ENCODE measurements at places on chromosomes 3 and 15. TPM values are rescaled to one million over a fixed set of nuclear protein-coding genes. Genes with fewer than 3 reads are reported as not detected.

DNA sequence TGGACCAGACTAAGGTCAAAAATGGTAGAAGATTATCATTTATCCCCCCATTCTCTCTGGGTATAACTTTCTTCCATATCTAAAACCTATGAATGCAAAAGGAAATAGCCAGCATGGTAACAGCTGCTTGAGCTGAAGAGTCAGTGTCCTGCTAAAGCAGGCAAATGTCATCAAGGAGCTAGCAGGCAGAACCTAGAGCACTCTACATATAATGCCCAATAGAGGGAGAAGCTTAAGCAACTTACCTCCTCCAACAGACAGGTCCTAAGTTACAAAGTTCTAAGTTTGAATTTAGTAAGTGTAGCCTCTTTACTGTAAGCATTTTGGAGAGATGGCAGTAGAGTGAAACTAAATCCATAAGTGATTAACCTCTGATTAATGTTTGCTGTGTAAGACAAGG lies 7.7 kb downstream of the RAF1 start:
- no peak overlapping the region for H3K4me3 ChIP-seq
- peaks cover 29% of the 10 kb centered on the region for H3K4me1 ChIP-seq
- no peaks in the 10 kb centered on the region for H3K36me3 ChIP-seq
- H3K27ac ChIP-seq = no peak overlapping the region

DNA sequence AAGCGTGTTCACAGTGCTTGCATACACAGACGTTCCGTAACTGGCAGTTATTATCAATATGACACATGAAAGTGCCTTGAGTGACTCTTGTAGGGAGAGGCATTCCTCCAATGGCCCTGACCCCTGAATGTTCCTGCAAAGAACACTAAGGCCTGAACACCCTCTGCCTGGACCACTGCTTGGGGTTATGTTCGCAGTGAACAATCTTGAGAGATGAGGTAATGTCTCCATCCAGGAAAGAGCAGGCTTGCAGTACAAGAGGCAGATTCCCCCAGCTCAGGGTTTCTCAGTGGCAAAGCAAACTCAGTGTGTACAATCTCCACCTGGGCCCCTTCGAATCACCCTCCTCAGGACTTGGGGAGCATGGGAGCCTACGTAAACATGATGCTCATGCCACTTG lies 324.6 kb downstream of the MAGI1 start:
- H3K4me3 ChIP-seq = no peak overlapping the region
- no peak overlapping the region for H3K27ac ChIP-seq
- DNase-seq = no peak
- no peaks in the 10 kb centered on the region for H3K4me1 ChIP-seq
- no peaks in the 10 kb centered on the region for H3K27me3 ChIP-seq

The CSPG5 gene
- total RNA-seq = not detected

DNA sequence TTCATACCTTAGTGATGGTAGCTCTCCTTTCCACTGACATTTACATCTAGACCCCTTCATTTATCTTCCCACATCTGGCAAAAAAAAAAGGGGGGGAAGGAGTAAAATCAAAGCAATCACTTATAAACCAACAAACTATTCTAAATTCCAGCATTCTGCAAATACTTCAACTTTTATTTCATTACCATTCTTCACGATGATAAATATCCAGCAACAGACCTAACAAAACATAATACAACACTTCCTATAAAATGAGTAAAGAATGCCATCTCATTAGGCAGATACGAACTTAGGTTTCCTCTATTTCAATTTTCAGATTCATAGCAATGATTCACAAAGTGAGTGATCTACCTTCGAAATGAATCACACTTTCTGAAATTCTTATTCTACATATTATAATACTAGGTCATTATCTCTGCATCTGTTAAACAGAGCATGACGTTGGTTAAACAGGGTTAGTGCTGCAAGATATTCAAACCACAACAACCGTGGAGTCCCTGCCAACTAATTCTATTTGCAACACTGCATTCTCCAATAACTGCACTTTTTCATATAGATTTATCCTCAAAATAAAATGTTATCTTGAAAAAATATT lies at the start of gene LRRFIP2:
Gene LRRFIP2 (minus strand): TSS at position 51 of the 595 bp plus-strand sequence. CDS start 25,599 bp downstream, outside the sequence.
- peak within 1 kb of the TSS; percentile 87 for H3K4me3 ChIP-seq
- no peaks in the 10 kb centered on the region for H3K36me3 ChIP-seq
- H3K27me3 ChIP-seq = no peaks in the 10 kb centered on the region
- no peak for DNase-seq
- no peaks in the 10 kb centered on the region for H3K4me1 ChIP-seq

The ZNF860 gene
- total RNA-seq = not detected

The MYL3 gene
- total RNA-seq = not detected

DNA sequence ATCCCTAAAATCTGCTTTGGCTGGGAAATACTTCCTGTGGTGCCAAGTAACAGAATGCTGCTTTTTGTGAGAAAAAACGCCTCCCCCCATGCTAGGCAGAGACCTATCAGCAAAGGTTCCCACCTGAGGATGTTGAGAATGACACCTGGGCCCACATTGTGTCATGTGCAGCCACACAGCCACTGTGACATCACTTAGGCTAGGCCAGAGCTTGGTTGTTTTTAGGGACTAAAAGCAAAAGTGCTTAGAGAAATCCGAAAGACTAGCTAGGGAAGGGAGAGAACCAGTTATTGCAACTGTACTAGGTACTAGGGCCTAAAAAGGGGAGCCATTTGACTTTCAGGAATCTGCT lies 6.2 kb downstream of the ZDHHC3 start:
- peaks cover 39% of the 10 kb centered on the region for H3K4me1 ChIP-seq
- H3K4me3 ChIP-seq = peak overlapping the region; percentile 17
- H3K36me3 ChIP-seq = no peaks in the 10 kb centered on the region
- no peak for DNase-seq
- peak overlapping the region; percentile 30 for H3K27ac ChIP-seq

The COLQ gene
- total RNA-seq = 3.1 TPM

DNA sequence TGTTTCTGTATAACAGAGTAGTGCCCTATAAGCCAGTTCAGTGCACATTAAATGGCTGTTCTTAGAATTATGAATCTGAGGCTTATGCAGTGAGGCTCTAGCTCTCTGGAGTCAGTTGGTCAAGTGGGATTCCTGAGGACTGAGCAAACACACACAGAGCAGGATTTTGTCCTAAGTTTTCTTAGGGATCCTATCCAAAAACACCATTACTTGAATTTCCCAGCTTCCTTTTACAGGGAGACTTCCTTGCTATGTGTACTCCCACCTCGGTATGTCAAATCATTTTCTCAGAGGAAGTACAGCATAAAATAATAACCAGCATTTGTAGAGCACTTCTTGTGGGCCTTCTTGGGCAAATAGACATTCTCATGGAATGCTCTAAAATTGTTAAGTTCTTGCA lies 63.1 kb upstream of the GOLGA6B start:
- H3K27ac ChIP-seq = no peak overlapping the region
- no peaks in the 10 kb centered on the region for H3K36me3 ChIP-seq
- no peak for DNase-seq
- no peak overlapping the region for H3K4me3 ChIP-seq
- no peaks in the 10 kb centered on the region for H3K4me1 ChIP-seq
- no peaks in the 10 kb centered on the region for H3K27me3 ChIP-seq

DNA sequence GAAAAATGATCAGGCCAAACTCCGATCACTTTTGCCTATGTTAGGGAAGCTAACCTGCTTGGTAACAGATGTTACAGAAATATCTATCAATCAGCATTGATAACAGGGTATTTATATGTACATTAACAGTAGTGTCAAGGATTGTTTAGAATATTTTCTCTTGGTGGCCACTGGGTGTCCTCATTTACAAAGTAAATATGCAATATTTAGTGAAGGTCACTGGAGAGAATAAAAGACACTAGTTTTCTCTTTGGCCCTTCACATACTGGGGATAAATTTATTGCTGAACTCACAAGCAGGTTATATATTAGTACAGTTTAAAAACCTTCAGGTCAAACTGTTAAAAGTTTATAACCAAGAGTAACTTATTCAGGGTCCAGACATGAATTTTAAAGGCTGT lies 69.0 kb downstream of the TIGIT start:
- no peaks in the 10 kb centered on the region for H3K4me1 ChIP-seq
- no peak overlapping the region for H3K4me3 ChIP-seq
- no peak for DNase-seq
- no peaks in the 10 kb centered on the region for H3K27me3 ChIP-seq
- H3K36me3 ChIP-seq = no peaks in the 10 kb centered on the region

- H3K4me3 ChIP-seq = no peak overlapping the region
- H3K36me3 ChIP-seq = no peaks in the 10 kb centered on the region
- no peak for DNase-seq
Observed at GRCh38 chr3:117499189-117499870, 789.8 kb downstream of the TUSC7 start.

DNA sequence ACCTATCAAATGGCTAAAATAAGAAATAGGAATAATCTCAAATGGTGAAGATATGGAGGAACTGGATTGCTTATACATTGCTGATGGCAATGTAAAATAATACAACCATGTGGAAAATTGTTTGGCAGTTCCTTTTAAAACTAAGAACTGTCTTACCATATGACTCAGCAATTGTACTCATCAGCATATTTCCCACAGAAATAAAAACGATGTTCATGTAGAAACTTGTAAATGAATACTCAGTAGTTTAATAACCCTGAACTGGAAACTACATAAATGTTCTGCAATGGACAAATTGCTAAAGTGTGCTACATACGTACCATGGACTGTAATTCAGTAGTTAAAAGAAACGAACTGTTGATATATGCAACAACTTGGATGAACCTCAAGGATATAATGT lies 253.9 kb upstream of the RBMS3 start:
- no peak for DNase-seq
- no peaks in the 10 kb centered on the region for H3K27me3 ChIP-seq
- no peak overlapping the region for H3K4me3 ChIP-seq
- H3K4me1 ChIP-seq = no peaks in the 10 kb centered on the region
- H3K27ac ChIP-seq = no peak overlapping the region

- H3K27me3 ChIP-seq = no peaks in the 10 kb centered on the region
- H3K36me3 ChIP-seq = no peaks in the 10 kb centered on the region
- H3K4me1 ChIP-seq = peaks cover 16% of the 10 kb centered on the region
Observed at GRCh38 chr3:5023777-5024346, 44.6 kb downstream of the BHLHE40 start.

- H3K36me3 ChIP-seq = no peaks in the 10 kb centered on the region
- H3K27me3 ChIP-seq = no peaks in the 10 kb centered on the region
- no peak overlapping the region for H3K27ac ChIP-seq
- DNase-seq = no peak
Observed at GRCh38 chr3:80870476-80871041, 890.9 kb downstream of the GBE1 start.

The SLC9C1 gene
- total RNA-seq = not detected

The CPEB1 gene
- 0.24 TPM for total RNA-seq

The LMAN1L gene
- total RNA-seq = 2.5 TPM

DNA sequence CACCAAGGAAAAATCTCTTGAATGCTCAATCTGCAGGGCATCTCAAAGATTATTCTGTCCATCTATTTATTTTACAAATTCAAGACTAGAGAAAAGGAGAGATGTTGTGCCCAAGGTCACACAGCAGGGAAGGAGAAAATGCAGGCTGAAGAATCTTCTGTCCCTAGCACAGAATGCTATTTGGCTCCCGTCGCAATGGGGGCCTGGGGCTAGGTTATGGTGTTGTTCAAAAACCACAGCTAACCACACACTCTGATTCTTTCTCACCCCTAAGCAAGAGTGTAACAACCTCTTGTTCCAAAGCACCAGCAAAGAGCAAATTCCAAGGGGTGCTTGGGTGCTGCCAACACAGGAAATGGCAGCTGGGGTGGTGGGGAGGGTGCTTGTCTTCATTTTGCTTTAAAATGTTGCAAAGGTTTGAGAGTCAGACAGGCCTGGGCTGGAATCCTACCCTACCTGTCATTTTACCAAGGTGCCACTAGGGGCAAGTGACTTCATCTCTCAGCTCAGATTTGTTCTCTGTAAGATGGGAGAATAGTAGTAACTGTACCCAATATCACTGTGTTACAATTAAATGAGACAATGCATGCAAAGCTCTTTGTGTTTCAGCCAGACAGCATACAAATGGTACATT lies 112.5 kb downstream of the ADAMTS9 start:
- no peak overlapping the region for H3K4me3 ChIP-seq
- no peaks in the 10 kb centered on the region for H3K27me3 ChIP-seq
- no peak for DNase-seq

The ZDHHC23 gene
- total RNA-seq = 3.4 TPM

GRCh38 chr3:45736707-45737106 lies 47.5 kb downstream of the SACM1L start:
- H3K27ac ChIP-seq = no peak overlapping the region
- no peak for DNase-seq
- peaks cover 79% of the 10 kb centered on the region for H3K36me3 ChIP-seq
- peaks cover 6% of the 10 kb centered on the region for H3K4me1 ChIP-seq

The ALPK3 gene
- total RNA-seq = 0.19 TPM

- no peak for DNase-seq
- H3K36me3 ChIP-seq = no peaks in the 10 kb centered on the region
- no peak overlapping the region for H3K4me3 ChIP-seq
- H3K27ac ChIP-seq = no peak overlapping the region
- no peaks in the 10 kb centered on the region for H3K4me1 ChIP-seq
Observed at GRCh38 chr3:181056136-181056732, 66.7 kb upstream of the DNAJC19 start.

The C3orf70 gene
- not detected for total RNA-seq

DNA sequence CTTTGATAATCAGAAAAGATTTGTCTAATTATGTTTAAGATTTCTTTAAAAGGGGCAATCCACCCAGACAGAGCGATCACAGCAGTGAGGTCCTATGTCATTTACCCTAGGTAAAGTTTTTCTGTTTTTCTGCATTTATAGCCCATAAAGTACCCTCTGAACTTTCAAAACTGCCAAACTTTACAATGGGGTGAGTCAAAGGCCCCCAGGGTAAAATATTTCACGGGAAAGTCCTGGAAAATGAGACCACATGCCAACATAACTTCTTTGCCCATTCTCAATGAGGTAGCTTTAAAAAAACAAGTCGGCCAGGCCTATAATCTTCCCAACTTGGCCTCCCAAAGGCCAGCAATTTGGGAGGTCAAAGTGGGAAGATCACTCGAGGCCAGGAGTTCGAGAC lies 53.0 kb downstream of the SUCLG2 start:
- peak overlapping the region; percentile 59 for H3K27ac ChIP-seq
- peaks cover 76% of the 10 kb centered on the region for H3K4me1 ChIP-seq
- DNase-seq = no peak
- H3K4me3 ChIP-seq = no peak overlapping the region

The MORC1 gene
- total RNA-seq = not detected

The NPAP1 gene
- total RNA-seq = not detected

DNA sequence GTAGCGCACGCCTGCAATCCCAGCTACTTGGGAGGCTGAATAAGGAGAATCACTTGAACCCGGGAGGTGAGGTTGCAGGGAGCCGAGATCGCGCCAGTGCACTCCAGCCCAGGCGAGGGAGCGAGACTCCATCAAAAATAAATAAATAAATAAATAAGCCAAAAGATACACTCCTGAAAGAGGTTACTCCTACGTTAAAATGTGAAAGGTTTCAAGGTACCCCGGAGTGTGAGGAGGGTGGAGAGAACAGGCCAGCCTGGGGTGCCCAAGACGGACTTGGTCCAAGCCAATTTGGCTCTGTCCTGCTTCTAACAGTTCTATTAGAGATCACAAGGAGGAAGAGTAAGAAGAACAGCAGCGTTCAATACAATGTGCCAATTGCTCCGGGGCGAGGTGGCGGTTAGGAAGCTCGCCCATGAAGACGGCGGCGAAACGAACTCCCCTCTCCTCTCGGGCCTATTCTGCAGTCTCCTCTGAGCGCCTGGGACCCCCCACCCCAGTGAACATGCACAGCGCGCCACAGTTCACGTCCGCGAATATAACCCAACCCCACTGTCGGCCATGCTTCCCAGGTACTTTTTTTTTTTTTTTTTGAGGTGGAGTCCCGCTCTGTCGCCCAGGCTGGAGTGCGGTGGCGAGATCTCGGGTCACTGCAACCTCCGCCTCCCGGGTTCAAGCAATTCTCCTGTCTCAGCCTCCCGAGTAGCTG lies 942 bp downstream of the ELP6 start:
- H3K27me3 ChIP-seq = no peaks in the 10 kb centered on the region
- no peak for DNase-seq
- peaks cover 7% of the 10 kb centered on the region for H3K36me3 ChIP-seq
